T follicular helper cell (primary cell): ENCODE measurements at places on chromosomes 2 and 18.

- DNase-seq = no peak
Observed at GRCh38 chr2:192957425-192957824, 762.7 kb upstream of the TMEFF2 start.

DNA sequence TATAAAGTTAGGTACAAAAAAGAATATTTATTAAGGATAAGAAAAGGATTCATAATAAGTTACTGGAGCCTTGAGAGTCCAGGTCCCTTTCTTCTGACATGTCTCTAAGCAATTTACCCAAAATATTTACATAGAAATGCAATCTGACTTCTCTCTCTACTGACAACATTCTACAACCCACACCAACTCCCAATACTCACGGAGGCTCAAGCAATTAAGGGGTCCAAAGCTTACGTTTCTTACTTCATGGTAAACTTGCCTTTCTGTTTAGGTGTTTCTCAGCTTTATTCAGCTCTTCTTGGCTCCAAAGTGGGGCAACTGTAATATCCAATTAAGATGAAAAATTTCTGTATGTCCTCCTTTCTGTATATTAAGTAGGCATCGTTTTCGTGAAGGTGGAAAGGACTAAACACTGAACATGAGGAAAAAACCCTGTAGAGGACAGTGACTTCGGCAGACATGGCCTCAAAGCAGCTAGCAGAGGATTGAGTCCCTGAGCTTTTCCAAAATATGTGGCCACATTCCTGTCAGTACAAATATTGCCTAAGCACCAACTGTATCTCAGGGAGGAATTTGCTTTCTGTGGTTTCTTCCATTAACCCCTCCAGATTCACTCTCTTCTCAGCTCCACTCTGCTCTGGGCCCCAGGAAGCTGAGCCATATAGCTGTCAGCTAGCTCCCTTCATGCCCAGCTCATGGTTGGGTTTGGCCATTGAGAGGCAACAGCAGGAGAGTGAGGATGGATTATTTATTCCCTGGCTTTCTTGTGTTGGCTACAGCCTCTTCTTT lies 67.9 kb upstream of the GLS start:
- DNase-seq = no peak

GRCh38 chr2:203786549-203787351 lies 80.3 kb downstream of the CD28 start:
- no peak for DNase-seq

DNA sequence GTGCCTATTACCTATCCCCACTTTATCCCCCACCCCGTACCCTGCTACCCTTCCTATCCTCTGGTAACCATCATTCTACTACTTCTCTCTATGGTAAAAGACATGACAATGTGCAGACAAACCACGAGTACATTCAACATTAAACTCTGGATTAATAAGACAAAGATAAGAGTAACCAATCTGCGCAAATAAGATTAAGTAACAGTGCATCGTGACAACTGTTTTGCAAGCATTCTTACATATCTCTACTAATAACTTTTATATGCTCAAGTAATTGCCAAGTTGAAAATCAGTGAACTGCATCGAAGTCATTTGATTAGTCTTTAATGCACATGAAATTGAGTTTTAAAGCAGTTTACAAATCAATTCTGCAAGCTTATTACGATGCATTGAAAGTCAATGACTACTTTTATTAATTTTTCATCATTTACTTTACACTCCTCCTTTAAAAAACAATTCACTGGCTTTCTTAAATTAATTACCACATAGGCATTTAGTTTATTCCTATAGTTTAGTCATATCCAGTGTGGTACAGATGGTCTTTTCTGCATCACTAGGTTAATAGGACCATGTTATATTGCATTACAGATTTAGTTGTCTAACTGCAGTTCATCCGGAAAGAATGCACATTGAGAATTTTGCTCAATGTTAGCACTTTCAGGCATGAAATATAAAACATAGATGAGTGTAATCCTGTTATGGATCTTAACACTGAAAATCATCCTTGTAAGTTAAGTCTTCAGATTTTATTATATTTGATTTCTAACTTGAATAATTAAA lies 178.1 kb downstream of the GCA start:
- no peak for DNase-seq

GRCh38 chr2:143341478-143341877 lies 212.3 kb downstream of the ARHGAP15 start:
- DNase-seq = no peak

GRCh38 chr18:9531791-9532410 lies 56.6 kb downstream of the RALBP1 start:
- DNase-seq = no peak

DNA sequence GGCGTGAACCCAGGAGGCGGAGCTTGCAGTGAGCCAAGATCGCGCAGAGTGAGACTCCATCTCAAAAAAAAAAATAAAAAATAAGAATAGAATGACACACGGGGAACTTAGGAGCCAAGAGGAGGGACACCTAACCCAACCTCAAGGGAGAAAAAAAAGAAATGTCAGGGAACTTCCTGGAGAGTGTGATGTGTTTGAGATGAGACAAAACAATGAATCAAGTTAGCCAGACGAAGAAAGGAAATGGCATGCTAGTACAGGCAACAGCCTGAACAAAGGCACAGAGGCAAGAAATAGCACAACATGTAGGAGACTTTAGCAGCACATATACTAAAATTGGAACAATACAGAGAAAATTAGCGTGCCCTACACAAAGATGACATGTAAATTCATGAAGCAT lies 36.7 kb upstream of the PAPOLG start:
- no peak for DNase-seq

GRCh38 chr18:11887328-11888128 lies 20.6 kb downstream of the MPPE1 start:
- no peak for DNase-seq

DNA sequence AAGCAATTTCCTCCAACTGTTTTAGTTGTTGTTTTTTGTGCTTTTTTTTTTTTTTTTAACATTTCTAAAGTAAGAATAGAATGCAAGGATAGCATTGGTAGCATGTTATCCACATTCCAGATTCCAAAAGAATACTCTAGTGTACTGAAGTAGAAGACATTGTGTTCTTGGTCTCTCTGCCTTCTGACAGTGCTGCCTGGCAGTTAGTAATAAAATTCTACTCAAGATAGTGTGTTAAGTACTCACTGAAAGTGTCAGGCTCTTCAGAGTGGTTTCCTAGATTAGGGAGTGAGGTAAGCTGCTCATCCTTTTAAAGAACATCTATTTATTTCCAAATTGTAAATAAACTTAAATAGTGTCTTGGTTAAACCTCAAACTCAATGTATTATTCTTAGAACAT lies 253.7 kb downstream of the HNMT start:
- DNase-seq = no peak

DNA sequence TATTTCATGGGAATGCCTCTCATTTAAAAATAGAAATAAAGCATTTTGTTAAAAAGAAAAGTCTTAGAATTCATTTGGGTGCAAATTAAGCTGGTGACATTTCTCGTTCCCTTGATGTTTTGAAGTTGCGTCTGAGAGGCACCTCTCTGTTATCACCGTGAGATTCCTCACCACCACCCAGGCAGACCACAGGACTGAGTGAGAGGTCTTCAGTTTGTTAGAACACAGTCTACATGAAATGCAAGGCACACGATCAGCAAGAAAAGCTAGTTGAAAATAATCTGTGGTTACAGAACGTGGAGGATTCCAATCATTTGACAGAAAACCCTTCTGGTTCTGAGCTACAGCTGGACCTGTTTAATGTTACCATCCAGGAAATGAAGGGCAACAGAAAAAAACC lies 116.0 kb downstream of the UXS1 start:
- DNase-seq = no peak

DNA sequence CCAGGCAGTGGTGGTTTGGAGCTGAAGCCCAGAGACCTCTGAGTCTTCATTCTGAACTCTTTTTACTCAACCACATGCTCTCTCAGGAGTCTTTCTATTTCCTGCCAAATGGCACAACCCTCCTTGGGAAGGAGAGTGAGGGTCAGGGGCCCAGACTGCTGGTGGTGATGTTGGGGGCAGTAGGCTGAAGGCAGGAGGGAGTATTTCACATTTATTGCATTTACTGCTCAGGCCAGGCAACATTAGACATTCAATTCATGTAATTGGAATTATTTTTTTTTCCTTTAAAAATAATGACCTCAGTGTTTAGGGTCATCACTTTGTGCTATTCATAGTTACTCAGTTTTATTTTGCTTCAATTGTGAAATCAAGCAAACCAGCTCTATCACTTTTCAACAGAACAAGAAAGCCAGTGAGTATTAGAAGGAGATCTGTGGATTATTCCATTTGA lies 311.3 kb upstream of the NT5C1B start:
- no peak for DNase-seq

DNA sequence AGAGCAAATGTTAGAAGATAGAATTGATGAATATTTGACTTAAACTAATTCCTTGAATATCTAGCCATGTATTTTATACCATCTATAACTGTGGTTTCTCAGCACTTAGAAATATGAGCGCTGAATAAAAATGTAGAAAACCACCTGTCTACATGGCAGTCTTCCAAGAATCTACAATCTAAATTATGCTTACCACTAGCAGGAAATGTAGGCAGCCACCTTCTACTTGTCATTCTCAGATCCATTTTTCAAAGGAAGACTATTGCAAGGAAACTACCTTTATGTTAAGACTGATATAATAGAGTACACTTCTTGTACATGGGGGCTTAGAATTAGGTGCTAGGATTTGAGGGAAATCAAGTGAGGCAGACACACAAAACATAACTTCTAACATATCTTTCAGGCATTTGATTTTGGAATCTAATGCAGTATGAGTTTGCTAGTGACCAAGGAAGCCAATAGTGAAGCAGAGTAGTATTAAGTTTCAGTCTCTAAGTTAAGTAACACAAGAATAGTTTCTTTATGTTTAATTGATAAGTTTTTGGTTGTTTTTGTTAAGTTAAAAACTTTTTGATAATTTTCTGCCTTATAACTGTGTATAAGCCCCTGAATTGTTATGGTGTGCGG lies 175.9 kb upstream of the ITGA4 start:
- DNase-seq = no peak

GRCh38 chr2:43332653-43333052 lies 106.2 kb upstream of the ZFP36L2 start:
- DNase-seq = no peak

GRCh38 chr2:161358838-161359237 lies 50.6 kb downstream of the PSMD14 start:
- no peak for DNase-seq

GRCh38 chr2:122358729-122359128 lies 603.3 kb downstream of the TSN start:
- DNase-seq = no peak

DNA sequence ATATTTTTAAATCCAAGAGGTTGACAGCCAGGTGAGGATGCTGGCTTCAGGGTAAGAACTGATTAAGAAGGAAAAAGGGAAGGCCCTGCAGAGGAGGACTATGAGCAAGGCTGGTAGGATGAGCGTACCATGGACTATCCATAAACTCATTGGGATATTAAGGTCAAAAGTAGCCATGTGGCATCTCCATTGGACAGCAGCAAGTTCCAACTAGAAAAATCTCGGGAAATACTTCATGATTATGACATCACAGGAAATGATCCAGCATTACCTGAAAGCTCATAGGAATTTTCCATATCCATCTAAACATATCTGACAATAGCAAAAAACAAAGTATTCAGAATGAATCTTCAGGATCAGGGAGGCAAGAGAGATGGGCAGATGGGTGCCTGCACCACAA lies 34.2 kb downstream of the TGFA start:
- DNase-seq = no peak

DNA sequence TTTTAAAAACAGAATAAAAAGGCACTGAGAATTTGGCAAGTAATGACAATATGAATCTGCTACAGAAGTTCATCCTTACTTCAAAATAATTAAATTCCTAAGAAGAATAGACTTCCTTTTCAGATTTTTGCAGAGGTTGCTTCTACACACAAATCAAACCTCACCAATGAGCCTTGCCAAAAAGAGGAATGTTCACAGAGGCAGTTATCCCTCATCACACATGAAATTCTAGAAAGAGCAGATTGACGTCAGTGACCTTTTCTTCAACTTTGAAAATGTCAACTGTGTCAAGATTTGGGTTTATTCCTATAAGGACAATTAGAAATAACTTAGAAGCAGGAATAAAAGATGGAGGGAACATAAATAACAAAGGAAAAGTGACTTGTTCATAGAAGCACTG lies 64.6 kb downstream of the MBD2 start:
- DNase-seq = no peak

DNA sequence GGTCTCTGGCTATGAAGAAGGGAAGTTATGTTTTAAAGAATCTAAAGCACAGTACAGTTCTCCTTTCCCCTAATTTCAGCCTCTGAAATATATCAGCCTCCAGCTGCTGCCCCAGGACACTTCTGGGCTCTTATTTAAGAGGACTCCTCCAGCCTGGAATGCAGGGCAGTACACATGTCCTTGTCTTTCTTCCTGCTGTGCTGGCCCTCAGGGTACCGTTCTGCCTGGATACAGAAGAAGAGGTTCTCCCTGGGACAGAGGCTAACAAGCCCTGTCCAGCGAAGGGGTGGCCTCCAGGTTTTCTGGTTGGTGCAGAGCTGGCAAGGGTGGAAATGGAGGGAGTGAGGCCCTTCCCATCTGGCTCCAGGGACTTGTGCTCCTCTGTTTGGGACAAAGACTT lies 22.1 kb downstream of the MLPH start:
- no peak for DNase-seq

- no peak for DNase-seq
Observed at GRCh38 chr2:160205505-160205904, 5.4 kb upstream of the ITGB6 start.

DNA sequence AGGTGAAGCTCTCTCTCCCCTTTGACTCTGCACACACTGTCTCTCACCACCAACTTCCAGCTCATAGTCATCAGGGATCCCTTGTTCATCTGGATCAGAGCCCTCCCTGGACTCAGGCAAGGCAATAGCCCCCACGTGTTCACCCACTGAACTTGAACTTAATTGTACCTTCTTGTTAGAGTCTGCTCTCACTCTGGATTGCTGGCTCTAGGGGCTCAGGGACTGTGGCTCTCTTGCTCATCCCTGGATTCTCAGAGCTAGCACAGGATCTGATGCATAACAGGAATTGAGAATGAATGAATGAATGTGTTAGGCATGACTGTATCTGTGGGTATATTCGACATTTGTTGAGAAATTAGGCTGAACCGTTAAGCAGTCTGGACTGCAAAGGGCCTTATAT lies 16.7 kb upstream of the ASAP2 start:
- DNase-seq = no peak

GRCh38 chr2:3628241-3628679 lies 29.7 kb upstream of the ALLC start:
- DNase-seq = no peak

GRCh38 chr18:67969458-67969857 lies 452.9 kb upstream of the DSEL start:
- DNase-seq = no peak
